ENCODE measurements at places on chromosomes 6 and 20.

DNA sequence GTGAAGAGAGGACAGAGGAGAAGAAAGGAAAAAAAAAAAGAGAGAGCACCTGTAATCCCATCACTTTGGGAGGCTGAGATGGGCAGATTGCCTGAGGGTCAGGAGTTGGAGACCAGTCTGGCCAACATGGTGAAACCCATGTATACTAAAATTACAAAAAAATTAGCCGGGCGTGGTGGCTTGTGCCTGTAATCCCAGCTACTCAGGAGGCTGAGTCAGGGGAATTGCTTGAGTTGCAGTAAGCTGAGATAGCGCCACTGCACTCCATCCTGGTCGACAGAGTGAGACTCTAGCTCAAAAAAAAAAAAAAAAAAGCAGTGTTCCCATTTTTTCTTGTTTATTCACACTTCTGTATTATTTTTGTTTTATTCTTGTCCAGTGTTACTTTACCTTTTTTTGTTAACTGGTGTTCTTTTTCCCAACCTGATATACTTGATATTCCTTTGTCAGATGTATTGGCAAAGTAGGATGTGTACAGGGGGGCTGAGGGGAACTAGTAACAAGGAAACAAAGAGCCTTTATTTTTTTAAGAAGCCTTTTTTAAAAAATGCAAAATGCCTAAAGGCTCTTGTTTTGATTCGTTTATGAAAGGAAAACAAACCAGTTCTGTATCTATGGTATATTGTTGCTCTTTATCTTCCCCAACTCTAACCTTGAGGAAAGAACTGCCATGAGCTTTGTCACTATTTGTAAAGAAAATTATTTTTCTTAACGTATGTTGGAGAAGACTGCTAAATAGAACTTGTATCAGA, 22.3 kb downstream of the COL19A1 start:
- no peak for DNase-seq

GRCh38 chr20:24696396-24696795, 227.0 kb downstream of the SYNDIG1 start:
- no peak for DNase-seq

GRCh38 chr20:4071178-4071693, 55.9 kb upstream of the RNF24 start:
- DNase-seq: peak; percentile 39

DNA sequence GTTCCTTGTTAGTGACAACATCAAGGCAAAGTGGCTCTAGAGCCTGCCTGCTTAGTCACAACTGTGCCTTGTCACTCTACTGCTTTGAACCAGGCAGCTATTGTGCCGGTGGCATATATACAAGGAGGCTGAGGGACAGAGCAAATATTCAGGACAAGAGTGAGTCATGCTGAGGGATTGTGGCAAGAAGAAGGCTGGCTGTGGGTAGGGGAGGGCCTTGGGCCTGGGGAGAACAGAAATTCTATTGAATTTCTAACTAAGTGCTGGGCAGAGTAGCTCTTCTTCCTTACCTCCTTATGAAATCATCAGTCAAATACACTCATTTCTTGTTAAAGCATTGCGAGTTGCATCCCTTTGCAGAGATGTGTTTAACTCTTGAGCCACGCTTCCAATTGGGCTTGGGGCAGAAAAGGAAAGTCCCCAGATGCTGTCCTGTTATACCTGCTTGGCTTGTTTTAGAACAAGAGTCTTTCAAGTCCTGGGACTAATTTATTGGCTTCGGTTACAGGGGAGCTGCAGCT, 59.7 kb downstream of the PFDN4 start:
- peak; percentile 52 for DNase-seq

DNA sequence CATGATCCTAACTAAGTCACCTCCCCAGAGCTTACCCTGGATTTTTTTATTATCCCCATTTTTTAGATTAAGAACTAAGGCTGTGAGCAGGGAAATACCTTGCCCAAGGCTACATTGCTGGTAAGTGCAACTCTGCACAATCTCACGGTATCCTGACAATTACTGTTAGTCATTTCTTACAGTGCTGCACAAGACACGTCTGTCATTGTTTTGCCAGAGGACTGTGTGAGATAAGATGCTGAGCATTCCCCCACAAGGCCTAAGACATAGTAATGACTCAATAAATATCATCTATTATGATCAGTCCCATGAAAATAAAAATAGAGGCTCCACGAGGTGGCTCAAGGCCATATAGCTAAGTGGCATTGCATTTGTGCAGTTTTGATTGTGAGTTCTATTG, 21.0 kb downstream of the PFDN4 start:
- DNase-seq: no peak

DNA sequence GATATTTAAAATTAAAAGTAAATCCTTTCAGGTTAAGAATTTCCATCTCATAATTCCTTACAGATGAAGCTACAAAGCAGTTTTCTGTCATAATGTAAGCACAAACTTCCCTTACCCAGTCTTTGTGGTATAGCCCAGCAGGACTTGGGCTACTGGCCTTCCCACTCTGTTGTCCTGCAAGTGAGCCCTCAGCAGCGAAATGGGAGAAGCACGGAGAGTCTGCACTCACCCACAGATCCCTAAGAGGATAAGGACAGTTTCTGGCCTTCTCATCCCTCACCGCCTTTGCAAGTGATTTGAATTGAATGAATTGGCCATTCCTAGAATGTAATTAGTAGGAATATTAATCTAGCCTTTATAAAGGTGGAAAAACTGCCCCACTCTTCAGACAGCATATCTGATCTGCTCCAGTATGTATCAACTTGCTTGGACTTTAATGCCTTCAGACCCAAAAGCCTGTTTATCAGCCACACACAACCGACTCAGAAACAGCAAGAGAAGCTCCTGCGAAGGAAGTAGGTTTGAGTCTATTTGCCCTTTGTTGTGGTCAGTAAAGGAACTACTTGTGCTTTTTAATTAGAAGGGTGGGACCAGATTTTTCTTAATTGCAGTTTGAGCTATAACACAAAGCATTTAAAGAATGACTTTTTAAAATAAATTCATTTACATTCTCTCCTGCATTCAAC, 29.9 kb upstream of the PRDM1 start:
- no peak for DNase-seq

- peak; percentile 99 for DNase-seq
Observed at GRCh38 chr6:66628917-66629316, 921.9 kb upstream of the EYS start.

GRCh38 chr6:41626022-41626421, 12.2 kb upstream of the MDFI start:
- no peak for DNase-seq

DNA sequence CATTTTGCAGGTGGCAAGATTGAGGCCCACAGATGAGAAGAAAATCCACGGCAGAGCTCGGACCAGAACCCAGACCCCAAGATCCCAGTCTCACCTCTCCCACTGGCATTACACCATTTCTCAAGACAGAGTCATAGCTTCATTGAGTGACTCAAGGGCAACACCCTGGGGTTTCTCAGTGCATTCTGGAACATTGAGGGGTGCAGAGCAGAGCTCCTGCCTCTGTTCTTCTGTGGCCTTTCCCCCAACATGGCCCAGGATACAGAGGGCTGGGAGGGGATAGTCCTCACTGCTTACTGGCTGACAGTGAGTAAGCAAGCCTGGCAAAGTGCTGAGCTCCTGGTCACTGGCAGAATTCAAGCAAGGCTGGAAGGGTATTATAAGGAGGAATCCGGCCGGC, 74.0 kb downstream of the MDGA1 start:
- no peak for DNase-seq

DNA sequence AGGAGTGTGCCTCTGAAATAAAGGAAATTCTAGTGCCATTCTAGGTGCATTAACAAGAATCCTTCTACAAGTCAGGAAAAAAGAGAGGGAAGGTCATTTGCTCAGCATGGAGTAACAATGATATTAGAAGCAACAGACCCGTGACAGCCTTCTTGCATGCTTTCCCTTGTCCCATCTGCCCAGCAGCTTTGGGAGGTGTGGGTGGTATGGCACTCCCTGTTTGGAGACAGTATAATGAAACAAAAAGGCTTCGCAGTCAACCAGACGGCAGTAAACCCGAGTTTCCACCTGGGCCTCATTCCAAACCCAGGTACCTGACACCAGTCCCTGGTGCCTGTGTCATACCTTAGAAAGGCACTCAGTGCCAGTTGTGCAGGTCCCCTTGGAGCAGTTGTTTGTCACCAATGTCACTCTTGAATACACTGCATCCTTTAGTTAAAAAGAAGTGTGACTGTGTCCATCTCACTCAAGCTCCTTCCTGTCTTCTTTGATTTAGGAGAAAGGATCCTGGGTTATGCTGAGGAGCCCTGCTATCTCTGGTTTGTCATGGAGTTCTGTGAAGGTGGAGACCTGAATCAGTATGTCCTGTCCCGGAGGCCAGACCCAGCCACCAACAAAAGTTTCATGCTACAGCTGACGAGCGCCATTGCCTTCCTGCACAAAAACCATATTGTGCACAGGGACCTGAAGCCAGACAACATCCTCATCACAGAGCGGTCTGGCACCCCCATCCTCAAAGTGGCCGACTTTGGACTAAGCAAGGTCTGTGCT, 14.7 kb downstream of the STK35 start:
- DNase-seq: no peak

DNA sequence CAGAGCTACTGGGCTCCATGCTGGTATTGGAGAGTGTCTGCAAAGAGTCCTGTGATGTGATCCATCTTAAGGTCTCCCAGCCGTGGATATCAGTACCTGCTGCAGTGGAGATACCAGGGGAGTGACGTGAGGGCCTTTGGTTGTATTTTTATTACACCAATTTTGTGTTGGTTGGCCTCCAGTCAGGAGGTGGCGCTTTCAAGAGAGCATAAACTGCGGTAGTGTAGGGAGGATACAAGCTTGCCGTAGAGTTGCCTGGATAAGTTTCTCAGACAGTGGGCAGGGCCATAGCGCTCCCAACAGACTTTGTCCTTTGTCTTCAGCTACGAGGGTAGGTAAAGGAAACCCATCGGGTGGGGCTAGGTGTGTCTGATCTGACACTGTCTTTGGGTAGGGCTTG, 113.0 kb upstream of the CEP162 start:
- no peak for DNase-seq

All from MV-4-11 (cell line).